ENCODE measurements at places on chromosomes 7 and 10. TPM values are rescaled to one million over a fixed set of nuclear protein-coding genes. Genes with fewer than 3 reads are reported as not detected.

Gene TMEM176A
- total RNA-seq: 44.7 TPM

Gene ZNF425
- 1.5 TPM for total RNA-seq

Gene IDI2
- not detected for total RNA-seq

Gene HTR5A
- not detected for total RNA-seq

- no peak for DNase-seq
Measured at GRCh38 chr7:41792120-41792519, 89.2 kb upstream of the INHBA start.

GRCh38 chr7:117791877-117792780, 81.1 kb downstream of the CTTNBP2 start:
- no peak for DNase-seq

- DNase-seq: peak; percentile 53
Measured at GRCh38 chr7:26593393-26593792, 271.0 kb downstream of the SKAP2 start.

DNA sequence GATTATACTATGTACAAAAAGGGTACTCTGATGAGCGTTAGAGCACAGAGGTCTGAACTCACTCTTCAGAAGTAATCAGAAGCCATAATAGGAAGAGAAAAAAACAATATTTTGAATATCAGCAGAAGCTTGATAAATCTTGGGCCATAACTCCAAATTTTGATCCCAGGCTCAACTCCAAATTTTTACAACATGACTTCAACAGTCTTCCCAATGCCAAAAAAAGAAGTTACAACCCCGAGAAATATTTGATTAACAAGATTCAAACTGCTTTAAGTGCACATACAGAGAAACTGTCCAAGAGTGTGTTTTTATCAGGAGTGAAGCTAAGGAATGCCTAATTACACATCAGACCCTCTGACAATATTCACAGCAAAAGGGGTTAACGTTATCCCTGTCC, 7.5 kb downstream of the MPP7 start:
- DNase-seq: no peak

DNA sequence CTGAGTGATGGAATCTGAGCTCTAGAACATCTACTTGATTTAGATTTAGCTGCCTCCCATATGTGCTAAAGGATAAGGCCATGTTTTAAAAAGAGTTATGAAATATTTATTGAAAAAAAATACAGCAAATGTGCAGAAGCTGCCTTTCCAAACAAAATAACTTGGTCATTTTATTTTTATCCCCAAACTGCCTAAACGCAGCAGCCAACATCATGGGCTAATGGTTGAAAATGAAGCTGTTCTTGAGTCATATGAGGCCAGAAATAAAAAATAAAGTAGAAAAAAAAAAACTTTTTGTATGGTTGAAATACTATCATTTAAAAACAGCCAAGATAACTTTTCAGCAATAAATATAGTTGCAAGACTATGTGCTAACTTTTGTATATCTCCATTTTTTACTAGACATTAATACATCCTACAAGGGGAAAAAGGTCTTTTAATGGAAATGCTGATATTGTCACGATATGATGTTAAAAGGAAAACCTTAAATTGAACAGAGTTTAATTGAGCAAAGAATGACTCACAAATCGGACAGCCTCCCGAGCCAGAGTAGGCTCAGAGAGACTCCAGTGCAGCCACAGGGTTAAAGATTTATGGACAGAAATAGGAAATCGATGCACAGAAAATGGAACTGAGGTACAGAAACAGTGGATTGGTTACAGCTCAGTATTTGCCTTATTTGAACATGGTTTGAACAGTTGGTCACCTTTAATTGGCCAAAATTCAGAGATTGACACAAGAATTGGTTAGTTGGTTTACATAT, 305.8 kb downstream of the MDFIC start:
- DNase-seq: no peak

- no peak for DNase-seq
Measured at GRCh38 chr10:129094861-129095260, 372.2 kb upstream of the MGMT start.

DNA sequence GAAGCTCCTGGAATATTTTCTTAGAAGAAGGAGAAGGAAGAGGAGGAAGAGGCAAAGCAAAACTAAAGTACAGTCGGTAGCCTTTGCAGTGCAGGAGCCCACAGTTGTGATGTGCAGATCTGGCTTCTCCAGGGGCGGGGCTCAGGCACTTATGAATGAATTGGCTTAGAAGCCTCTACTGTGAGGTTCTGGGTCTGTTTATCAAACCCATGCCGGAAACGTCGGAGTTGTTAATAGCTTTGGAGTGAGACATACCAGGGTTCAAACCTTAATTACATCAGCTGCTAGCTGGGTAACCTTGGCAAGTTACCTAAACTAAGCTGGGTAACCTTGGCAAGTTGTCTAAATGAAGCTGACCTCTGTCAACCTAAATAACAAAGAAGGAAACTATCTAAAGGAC, 89.3 kb upstream of the PITRM1 start:
- DNase-seq: no peak
